ENCODE measurements at places on chromosomes 4 and X. TPM values are rescaled to one million over a fixed set of nuclear protein-coding genes. Genes with fewer than 3 reads are reported as not detected.

Gene ADH1B
- 632 TPM for total RNA-seq

Gene CPLX1
- not detected for total RNA-seq

Gene SYP
- total RNA-seq, result 0.19 TPM

Gene COL4A5
- 39.7 TPM for total RNA-seq

Gene PDCL2
- total RNA-seq, result not detected

Gene CORIN
- 2.0 TPM for total RNA-seq

Gene RBM41
- 14.4 TPM for total RNA-seq

Gene SASH3
- total RNA-seq, result not detected

Gene WNK3
- 1.4 TPM for total RNA-seq

Gene GPC4
- total RNA-seq, result 6.2 TPM

Gene NFXL1
- total RNA-seq, result 8.4 TPM

Gene MAGEA8
- not detected for total RNA-seq
